Karpas-422 (cell line): ENCODE measurements at places on chromosomes 13 and 19. TPM values are rescaled to one million over a fixed set of nuclear protein-coding genes. Genes with fewer than 3 reads are reported as not detected.

DNA sequence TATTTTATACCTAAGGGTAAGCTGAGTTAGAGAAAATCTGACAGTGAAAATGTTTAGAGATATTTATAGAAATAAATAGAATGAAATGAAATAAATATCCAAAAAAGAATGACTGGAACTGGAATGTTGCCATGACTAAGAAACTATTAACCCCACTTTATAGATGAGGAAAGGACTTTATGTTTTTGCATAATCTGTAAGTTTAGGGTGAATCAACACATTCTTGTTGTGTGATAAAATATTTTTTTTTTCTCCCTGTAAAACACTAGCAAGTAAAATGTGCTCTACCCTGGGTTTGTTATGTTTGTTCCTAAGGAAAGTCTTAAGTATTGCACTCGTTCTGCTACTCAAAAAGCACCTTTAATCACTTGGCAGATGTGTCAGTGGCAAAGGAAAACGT, 83.8 kb upstream of the KL start:
- no peak for DNase-seq
- H3K36me3 ChIP-seq, result no peaks in the 10 kb centered on the region
- no peaks in the 10 kb centered on the region for H3K27me3 ChIP-seq

DNA sequence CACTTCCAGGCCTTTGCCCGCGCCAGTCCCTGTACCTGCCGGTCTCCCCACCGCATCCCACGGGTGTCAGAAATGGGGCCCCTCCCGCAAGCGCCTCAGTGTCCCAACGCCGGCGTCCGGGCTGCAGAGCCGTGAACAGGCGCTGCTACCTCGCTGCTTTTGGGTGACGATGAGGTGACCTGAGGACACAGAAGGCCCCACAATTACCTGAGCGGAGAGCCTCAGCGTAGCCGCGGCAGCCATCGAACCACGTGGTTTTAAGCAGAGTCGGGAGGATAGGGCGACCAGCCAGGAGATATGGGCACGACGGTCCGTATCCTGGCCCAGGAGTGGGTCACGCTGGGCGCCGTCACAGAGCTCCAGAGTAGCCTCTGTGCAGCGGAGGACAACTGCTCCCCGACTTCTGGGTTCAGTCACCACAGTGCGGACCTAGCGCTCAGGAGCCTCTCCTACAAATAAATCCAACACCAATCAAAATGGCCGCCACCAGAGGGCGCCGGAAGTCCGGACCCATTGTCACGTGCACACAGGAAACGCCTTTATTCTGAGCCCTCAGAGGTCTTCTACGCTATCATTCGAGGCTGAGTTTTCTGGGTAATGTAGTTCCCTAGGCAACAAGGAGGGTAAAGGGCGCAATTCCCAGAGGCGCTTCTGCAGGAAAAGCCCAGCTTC, at the start of gene ZNF814:
Gene ZNF814 (minus strand): TSS at position 478 of the 672 bp plus-strand sequence. CDS start 235 bp downstream, at position 243.
- H3K27ac ChIP-seq, result no peak within 1 kb of the TSS
- H3K36me3 ChIP-seq, result peaks cover 37% of the 10 kb centered on the region

DNA sequence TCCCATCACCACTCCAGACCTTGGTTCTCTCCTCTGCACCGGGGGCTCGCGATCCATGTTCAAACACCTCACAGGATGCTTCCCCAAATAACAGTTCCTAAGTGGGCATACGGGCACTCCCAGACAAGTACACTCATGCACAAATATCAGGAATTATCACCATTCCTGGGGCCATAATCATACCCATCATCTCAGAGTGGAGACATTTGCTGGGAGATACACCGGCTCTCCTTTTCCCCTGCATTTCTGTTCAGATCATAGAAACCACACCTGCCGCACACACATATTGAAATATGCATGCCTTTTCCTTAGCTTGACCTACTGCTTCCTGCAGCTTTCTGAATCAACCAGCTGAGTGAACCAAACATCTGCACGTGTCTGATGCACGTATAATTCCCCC, 33.9 kb upstream of the MBNL2 start:
- H3K4me3 ChIP-seq, result no peak overlapping the region
- DNase-seq, result no peak
- H3K4me1 ChIP-seq, result no peaks in the 10 kb centered on the region
- no peaks in the 10 kb centered on the region for H3K36me3 ChIP-seq
- H3K27me3 ChIP-seq, result no peaks in the 10 kb centered on the region

DIRAS1 gene
- not detected in 2 replicates for total RNA-seq

GRCh38 chr13:74930402-74931165, 551.4 kb downstream of the TBC1D4 start:
- no peaks in the 10 kb centered on the region for H3K36me3 ChIP-seq
- no peak overlapping the region for H3K4me3 ChIP-seq
- H3K27me3 ChIP-seq, result no peaks in the 10 kb centered on the region

- H3K27ac ChIP-seq, result no peak overlapping the region
- H3K27me3 ChIP-seq, result no peaks in the 10 kb centered on the region
- H3K36me3 ChIP-seq, result no peaks in the 10 kb centered on the region
Observed at GRCh38 chr19:42184401-42184861, 33.0 kb downstream of the DEDD2 start.

APOC4 gene
- not detected in 2 replicates for total RNA-seq

GRCh38 chr19:1063030-1063908, 3.7 kb upstream of the ARHGAP45 start:
- peak; percentile 93 for DNase-seq
- no peak overlapping the region for H3K4me3 ChIP-seq
- no peak overlapping the region for H3K27ac ChIP-seq
- H3K4me1 ChIP-seq, result peaks cover 40% of the 10 kb centered on the region
- no peaks in the 10 kb centered on the region for H3K27me3 ChIP-seq

SLC15A1 gene
- not detected in 2 replicates for total RNA-seq

GRCh38 chr13:33612641-33613638, 205.0 kb upstream of the RFC3 start:
- no peak for DNase-seq
- H3K36me3 ChIP-seq, result no peaks in the 10 kb centered on the region
- peaks cover 17% of the 10 kb centered on the region for H3K4me1 ChIP-seq
- H3K27me3 ChIP-seq, result no peaks in the 10 kb centered on the region
- H3K27ac ChIP-seq, result no peak overlapping the region
- H3K4me3 ChIP-seq, result no peak overlapping the region

ZNF577 gene
- 40.0 and 43.1 TPM in 2 replicates for total RNA-seq

CLEC17A gene
- 7.4 and 17.6 TPM in 2 replicates for total RNA-seq

DNA sequence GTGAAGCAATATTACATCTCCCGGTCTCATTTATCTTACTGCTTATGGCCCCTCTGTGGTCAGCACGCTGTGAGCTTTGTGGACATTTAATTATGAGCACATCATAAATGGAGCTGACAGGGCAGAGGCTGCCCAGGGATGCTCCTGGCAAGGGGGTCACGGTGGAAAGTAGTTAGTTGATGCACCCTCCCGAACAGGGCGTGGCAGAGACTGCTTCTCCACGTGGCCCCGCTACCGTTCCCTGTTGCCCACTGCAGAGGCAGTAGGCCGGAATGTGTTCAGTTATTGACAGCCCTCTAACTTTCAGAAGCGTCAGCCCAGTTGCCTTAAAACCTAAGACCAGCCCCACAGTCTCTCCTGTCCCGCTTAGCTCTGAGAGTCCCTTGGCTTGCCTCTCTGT, 180.3 kb upstream of the ZNF507 start:
- no peak overlapping the region for H3K27ac ChIP-seq
- H3K4me1 ChIP-seq, result no peaks in the 10 kb centered on the region
- H3K27me3 ChIP-seq, result no peaks in the 10 kb centered on the region
- no peak for DNase-seq
- no peak overlapping the region for H3K4me3 ChIP-seq

DNA sequence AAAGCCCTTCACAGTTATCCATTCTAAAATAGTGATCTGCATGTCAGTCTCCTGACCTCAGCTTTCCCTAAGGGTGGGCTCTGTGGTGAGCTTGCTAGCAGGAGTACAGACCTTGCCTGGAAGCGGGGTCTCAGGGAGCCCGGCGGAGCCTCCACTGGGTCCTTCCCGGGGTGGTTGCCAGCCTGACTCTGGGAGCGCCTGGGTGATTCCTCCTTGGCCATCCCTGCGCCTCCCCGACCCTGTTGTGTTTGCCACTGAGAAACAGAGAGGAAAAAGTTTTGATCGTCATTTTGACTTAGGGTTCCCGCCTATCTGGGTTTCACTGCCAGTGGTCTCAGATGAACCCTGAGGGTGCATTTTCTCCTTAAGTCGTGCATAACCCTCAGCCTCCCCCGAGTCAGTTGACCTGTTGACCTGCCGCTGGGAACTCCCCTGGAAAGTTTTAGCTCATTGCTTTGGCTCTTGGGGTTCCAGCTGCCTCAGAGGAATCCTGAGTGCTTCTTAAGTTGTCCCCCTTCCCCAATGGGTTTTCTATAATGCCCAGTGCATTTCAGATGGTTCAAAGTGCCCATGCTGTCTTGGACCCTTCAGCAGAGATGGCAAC, 117.8 kb downstream of the RAB20 start:
- H3K36me3 ChIP-seq, result no peaks in the 10 kb centered on the region
- no peaks in the 10 kb centered on the region for H3K27me3 ChIP-seq
- H3K4me1 ChIP-seq, result no peaks in the 10 kb centered on the region
- no peak overlapping the region for H3K4me3 ChIP-seq
- no peak for DNase-seq

DNA sequence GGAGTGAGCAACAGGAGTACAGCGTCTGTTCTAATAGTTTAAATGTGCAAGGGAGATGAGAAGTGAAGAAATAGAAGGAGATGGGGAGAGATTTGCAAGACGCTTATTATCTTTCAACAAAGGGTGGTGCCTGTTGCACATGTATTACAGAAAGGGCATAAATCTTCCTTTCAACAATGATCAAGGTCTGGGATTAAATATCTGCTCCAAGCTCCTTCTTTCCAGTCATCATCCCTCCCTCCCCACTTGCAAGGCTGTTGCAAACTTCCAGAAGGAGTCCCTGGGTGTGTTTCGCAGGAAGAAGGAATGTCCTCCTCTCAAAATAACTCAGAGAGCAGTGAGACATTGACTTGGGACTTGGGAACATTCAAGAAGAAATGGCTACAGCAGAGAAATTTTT, 63.5 kb upstream of the MYCBP2 start:
- no peak for DNase-seq
- no peaks in the 10 kb centered on the region for H3K36me3 ChIP-seq
- no peak overlapping the region for H3K4me3 ChIP-seq
- H3K27ac ChIP-seq, result no peak overlapping the region

- no peak overlapping the region for H3K4me3 ChIP-seq
- H3K36me3 ChIP-seq, result no peaks in the 10 kb centered on the region
- H3K4me1 ChIP-seq, result no peaks in the 10 kb centered on the region
- no peak for DNase-seq
- no peaks in the 10 kb centered on the region for H3K27me3 ChIP-seq
Observed at GRCh38 chr13:60976367-60976766, 439.3 kb downstream of the PCDH20 start.

DNA sequence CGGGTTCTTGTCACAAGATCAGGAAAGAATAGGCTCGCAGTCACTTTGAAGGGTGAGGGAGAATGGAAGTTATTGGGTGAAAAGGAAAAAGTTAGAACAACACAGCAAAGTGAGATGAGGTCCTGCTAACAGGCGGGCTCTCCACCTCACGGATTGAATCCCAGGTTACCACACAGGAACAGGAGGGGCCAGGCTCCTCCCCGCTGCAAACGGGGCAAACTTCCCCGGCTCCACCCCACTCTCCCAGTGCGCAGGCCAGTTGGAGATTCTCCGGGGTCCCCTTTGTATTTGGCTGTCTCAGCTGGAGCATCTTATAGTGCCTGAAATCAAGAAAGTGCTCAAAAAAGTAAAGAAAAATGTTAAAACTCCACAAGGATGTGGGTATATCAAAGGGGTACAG, 78.3 kb upstream of the IPO5 start:
- no peak overlapping the region for H3K4me3 ChIP-seq
- H3K36me3 ChIP-seq, result no peaks in the 10 kb centered on the region
- H3K4me1 ChIP-seq, result no peaks in the 10 kb centered on the region
- H3K27ac ChIP-seq, result no peak overlapping the region

GRCh38 chr19:960020-960419, 24.1 kb upstream of the WDR18 start:
- no peak overlapping the region for H3K4me3 ChIP-seq
- H3K36me3 ChIP-seq, result no peaks in the 10 kb centered on the region
- no peak overlapping the region for H3K27ac ChIP-seq
- H3K4me1 ChIP-seq, result peaks cover under 1% of the 10 kb centered on the region; the same call in 1 of the 2 replicates

GRCh38 chr19:38070573-38070972, 153.4 kb downstream of the DPF1 start:
- no peaks in the 10 kb centered on the region for H3K27me3 ChIP-seq
- DNase-seq, result no peak
- H3K27ac ChIP-seq, result no peak overlapping the region; the same call in 1 of the 2 replicates
- H3K4me1 ChIP-seq, result peaks cover 23% of the 10 kb centered on the region
- 0 out of 2 replicates have a peak, but pooled peaks cover 4% of the 10 kb centered on the region for H3K36me3 ChIP-seq
- no peak overlapping the region for H3K4me3 ChIP-seq

AP1M2 gene
- total RNA-seq, result not detected in 2 replicates

DNA sequence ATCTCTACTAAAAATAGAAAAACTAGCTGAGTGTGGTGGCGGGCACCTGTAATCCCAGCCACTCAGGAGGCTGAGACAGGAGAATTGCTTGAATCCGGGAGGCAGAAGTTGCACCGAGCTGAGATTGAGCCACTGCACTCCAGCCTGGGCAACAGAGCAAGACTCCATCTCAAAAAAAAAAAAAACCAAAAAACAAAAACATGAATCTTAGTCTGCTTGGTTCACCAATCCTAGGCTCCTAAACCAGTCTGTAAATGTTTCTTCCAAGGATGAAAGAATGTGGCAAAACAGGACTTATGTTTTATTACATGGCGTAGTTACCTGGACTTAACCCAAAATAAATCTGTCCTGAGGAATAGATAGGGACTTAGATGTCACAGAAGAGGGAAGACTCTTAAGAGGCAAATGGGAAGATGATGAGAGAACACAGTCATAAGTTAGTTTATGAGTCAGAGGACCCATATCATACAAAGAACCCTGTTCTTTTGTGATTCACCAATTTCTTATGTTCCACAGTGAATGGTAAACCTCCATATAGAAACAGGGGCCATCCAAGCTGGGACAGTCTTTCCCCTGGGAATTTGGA, 6.9 kb upstream of the FBXL3 start:
- no peak overlapping the region for H3K4me3 ChIP-seq
- H3K27ac ChIP-seq, result no peak overlapping the region
- no peaks in the 10 kb centered on the region for H3K4me1 ChIP-seq

GRCh38 chr13:105147461-105147860, 1388.0 kb downstream of the EFNB2 start:
- H3K27me3 ChIP-seq, result 0 out of 2 replicates have a peak, but pooled peaks cover 3% of the 10 kb centered on the region
- DNase-seq, result no peak
- no peaks in the 10 kb centered on the region for H3K4me1 ChIP-seq
- no peaks in the 10 kb centered on the region for H3K36me3 ChIP-seq
